Right renal cortex interstitium (tissue), 3 donors: ENCODE measurements at places on chromosomes 11 and 22.
A peak's percentile ranks its signal among the peaks of the same experiment; 100 is the strongest.

DNA sequence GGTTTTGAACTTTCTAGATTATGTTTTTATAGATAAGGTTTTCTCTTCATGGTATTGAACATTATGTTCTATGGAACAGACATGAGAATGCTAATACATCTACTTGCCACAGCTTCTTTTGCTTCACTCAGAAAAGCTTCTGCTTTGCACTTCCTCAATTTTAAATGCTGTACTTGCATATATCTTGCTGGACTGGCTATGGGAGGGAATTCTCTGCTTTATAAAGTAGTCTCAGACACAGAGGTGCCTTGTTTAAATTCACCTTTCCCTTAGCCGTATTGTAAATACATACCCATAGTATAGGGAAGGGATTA lies 173.9 kb downstream of the DDX10 start:
- DNase-seq = no peak

- DNase-seq = no peak
These were observed 12.5 kb upstream of the CARD18 start for GRCh38 chr11:105152021-105152512.

DNA sequence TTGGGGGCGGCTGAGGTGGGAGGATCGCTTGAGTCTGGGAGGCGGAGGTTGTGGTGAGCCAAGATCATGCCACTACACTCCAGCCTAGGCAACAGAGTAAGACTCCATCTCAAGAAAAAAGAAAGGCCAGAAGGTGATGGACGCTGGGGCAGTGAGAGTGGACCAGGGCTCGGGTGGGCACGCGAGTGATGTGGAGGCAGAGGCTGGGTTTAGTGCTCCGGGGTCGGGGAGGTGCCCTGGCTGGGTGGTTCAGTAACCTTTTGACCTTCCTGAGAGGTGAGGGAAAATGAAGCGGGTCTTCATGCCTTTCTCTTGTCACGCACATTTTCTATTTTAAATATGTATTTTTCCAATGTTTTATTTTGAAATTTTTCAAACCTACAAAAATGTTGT lies 45.1 kb downstream of the ST14 start:
- DNase-seq = no peak

DNA sequence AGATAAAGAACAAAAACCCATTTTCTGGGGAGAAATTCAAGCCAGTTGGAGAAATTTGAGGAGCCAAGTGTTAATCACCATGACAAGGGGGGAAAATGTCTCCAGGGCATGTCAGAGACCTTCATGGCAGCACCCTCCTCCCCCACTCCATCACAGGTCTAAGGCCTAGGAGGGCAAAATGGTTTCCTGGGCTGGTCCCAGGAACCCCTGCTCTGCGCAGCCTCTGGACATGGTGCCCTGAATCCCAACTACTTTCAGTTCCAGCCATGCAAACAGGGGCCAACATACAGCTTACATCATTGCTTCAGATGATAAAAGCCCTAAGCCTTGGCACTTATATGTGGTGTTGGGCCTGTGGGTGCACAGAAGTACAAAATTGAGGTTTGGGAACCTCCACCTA lies 167.5 kb downstream of the LUZP2 start:
- no peak for DNase-seq

DNA sequence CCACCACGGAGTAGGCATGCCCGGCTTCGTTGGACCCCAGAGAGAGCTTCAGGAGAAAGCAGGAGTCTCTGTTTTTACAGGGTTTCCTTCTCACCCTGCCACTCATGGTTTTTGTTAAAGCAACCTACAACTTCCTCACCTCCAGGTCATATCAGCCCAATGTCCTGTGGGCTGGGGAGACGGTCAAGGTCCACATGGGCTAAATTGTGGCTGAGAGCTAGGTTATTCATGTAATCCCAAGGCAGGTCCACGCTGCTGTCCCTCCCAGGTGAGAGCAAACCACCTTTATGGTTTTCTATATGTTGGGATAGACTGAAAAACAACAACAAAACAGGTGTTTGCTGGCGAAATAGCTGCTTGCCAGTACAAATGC lies 19.5 kb downstream of the TSPAN32 start:
- DNase-seq = no peak

DNA sequence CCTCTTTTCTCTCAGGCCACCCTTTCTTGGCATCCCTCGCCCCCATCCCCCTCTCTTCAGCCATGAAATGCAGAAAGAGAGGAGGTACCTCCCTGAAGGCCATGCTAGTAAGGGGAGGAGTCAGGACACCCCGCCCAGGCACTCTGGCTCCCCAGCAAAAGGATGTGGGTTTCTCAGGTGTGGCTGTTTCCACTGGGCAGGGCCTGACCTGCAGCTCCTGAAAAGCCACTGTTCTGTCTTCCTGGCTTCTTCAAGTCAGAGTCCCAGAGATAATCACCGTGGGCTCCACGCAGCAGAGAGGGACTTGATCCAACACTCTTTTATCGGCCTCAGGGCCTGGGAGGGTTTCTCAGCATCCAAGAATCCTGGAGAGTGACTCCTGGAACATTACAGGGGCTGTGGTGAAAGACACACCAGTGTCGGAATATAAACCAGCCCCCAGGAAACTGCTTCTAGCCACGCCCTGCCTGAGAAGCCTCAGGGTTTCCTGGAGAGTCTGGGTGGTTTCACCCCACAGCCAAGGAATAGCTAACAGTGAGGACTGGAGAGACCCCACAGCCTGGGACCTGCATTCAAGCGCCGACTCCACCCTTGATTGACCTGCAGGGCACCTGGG lies 45.7 kb upstream of the TSPAN18 start:
- DNase-seq = no peak

DNA sequence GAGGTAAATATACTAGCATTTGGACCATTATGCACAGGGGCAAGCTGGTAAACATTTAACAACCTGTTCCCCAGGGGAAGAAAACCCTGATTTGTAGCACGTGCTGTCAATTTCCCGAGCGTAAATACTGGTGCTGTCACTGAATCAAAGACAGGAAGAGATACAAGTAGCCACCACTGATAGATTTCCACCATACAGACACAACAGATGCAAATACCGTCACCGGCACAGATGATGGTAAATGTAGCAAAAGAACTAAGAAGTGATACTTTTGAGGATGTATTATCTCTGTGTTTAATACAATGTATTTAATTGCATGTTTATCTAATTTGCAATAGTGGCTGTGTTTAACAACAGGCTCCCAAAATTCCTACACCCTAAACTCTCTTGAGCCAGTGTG lies 39.6 kb downstream of the SHISAL1 start:
- DNase-seq = no peak

GRCh38 chr22:23066200-23067022 lies 3.9 kb upstream of the GNAZ start:
- DNase-seq = no peak

DNA sequence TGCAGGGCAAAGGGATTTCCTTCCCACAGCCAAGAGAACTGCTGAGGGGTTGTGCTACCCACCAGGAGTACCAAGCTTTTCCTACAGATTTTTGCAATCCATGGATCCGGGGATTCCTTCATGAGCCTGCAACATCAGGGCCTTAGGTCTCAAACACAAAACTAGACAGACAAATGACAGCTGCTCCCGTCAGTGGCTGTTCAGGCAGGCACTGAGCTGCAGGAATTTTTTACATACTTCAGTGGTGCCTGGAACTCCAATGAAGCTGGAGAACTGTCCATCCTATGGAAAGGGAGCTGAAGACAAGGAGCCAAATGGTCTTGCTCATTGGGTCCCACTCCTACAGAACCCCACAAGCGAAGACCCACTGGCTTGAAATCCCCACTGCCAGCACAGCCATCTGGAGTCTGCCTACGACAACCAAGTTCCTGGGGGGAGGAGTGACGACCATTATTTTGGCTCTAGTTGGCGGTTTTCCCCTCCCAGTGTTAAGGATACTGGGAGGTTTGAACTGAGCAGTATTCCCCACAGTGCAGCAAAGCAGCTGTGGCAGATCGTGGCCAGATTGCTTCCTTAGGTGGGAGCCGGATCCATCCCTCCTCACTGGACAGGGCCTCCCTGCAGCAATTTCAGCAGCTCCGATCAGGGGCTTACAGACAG lies 157.7 kb upstream of the TMEM45B start:
- DNase-seq = no peak

GRCh38 chr11:47711225-47711624 lies 3.9 kb downstream of the AGBL2 start:
- no peak for DNase-seq

GRCh38 chr22:26589845-26590736 lies at the start of gene TPST2:
TSS of gene TPST2 (minus strand) at chr22:26590132. CDS start at chr22:26541630, 48,502 bp downstream.
- DNase-seq = no peak

GRCh38 chr11:132911186-132911585 lies 621.1 kb downstream of the OPCML start:
- no peak for DNase-seq

GRCh38 chr11:132032555-132032954 lies 662.1 kb downstream of the NTM start:
- DNase-seq = no peak

DNA sequence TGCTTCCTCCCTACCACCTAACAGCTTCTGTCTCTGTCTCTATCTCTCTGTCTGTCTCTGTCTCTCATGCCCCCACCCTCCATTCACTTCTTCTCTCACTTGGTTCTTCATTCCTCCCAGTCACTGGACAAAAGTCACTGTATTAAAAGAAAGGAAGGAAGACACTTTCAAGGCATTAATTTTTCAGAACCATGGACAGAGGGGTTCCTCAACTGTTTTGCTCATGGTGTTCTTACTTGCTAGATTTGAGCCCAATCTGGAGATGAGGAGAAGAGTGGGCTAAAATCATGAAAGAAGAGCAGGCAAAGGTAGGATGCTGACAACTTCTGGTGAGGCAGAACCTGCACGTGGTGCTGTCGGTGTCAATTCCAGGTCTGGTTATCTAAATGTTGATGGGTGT lies 116.7 kb upstream of the LARGE1 start:
- DNase-seq = peak; percentile 42

- DNase-seq = no peak
These were observed 479.9 kb downstream of the INSC start for GRCh38 chr11:15594607-15595006.

GRCh38 chr11:8204025-8204424 lies 35.2 kb upstream of the RIC3 start:
- no peak for DNase-seq

DNA sequence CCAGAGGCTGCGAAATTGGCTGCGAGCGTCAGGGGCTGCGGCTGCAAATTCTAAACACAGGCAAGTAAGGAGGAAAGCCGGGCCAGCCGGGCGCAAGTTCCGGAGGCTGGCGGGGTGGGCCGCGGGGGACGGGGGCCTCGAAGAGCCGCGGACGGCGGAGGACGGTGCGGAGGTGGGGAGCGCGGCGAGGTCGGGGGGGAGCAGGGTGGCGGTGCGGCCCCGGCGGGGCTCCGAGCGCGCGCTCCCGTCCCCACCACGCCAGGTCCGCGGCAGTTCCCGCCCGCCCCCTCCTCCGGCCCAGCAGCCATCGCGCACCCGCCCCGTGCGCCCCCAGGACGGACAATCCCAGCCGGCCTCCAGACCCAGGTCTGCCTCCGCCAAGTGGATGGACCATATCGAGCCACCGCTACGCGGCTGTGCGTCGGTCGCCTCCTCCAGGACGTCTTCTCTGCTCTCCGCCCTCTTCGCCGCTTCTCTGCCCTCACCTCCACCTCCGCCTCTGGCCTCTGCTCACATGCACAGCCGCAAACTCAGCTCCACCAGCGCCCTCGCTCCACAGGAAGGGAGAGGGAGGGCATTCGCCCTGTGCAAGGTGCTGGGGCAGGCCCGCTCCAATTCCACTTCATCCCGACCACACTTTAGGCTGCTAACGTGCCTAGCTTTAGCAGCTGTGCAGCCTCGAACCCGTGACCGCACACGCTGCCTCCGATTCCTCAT lies 7.2 kb downstream of the ELFN2 start:
- DNase-seq = no peak

GRCh38 chr22:27084130-27084529 lies 426.7 kb downstream of the MIAT start:
- no peak for DNase-seq

DNA sequence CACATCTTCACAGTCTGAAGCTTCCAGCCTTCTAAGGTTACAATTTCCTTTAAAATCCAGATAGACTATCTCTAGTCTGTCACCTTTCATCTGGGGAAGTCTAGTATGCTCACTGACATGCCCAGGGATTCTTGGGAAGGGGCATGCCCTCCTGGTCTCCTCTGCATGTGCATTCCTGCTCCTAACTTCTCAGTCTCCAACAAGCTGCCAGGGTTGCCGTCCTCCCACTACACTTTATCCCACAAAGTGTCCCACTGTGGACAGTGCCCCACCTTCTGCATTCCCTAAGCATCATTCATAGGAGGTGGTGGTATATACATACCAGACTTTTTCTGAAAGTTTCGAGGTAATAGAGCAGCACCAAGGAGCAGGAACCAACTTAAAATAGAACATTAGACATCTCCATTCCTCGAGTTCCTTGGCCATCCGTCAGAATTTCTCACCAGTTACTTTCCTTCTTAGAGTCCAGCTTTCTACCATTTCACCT lies 28.7 kb downstream of the EIF3F start:
- no peak for DNase-seq

- DNase-seq = no peak
These were observed 77.1 kb downstream of the SCUBE1 start for GRCh38 chr22:43266076-43266475.

- DNase-seq = no peak
These were observed 7.6 kb downstream of the POLR2F start for GRCh38 chr22:37961062-37961461.

DNA sequence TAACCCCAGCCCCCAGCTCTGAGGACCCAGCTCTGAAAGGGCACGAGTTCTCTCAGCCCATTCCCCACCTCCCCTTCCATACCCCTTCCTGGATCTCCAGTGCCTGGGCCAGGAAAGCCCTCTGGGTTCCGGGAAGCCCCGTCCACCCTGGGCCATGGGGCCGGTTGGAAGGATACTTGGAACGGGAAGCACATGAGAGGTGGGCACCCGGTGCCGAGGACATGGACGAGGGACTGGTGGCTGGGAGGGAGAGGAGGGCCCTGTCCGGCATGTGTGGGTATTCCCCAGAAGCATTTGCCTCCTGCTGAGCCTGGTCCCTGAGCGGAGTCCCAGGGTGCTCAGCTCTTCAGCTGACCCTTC lies 5.2 kb upstream of the HINFP start:
- DNase-seq = no peak

GRCh38 chr11:35082321-35083180 lies 56.4 kb upstream of the CD44 start:
- no peak for DNase-seq

DNA sequence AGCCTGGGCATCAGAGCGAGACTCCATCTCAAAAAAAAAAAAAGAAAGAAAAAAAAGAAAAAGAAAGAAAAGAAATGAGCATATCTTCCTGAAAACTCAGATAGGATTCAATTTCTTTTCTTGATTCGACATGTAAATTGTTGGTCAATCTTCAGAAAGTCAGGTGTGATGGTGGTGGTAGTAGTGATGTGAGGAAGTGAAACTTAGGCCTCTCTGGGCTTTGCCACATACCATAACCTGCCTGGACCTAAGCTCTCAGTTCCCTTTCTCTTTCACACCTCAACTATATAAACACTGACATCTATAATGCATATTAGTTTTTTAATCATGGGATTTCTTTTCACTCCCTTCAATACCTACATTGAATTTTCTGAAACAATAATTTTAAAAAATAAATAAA lies 98.0 kb upstream of the TBCEL start:
- no peak for DNase-seq

- no peak for DNase-seq
These were observed 480.0 kb upstream of the CADM1 start for GRCh38 chr11:115984228-115984627.

- DNase-seq = no peak
These were observed 99.5 kb downstream of the ZNF280B start for GRCh38 chr22:22408731-22409696.
